ENCODE measurements at places on chromosomes 6 and 20.

GRCh38 chr20:34510575-34510974 is 5.6 kb upstream of the DYNLRB1 start:
- no peak for DNase-seq

DNA sequence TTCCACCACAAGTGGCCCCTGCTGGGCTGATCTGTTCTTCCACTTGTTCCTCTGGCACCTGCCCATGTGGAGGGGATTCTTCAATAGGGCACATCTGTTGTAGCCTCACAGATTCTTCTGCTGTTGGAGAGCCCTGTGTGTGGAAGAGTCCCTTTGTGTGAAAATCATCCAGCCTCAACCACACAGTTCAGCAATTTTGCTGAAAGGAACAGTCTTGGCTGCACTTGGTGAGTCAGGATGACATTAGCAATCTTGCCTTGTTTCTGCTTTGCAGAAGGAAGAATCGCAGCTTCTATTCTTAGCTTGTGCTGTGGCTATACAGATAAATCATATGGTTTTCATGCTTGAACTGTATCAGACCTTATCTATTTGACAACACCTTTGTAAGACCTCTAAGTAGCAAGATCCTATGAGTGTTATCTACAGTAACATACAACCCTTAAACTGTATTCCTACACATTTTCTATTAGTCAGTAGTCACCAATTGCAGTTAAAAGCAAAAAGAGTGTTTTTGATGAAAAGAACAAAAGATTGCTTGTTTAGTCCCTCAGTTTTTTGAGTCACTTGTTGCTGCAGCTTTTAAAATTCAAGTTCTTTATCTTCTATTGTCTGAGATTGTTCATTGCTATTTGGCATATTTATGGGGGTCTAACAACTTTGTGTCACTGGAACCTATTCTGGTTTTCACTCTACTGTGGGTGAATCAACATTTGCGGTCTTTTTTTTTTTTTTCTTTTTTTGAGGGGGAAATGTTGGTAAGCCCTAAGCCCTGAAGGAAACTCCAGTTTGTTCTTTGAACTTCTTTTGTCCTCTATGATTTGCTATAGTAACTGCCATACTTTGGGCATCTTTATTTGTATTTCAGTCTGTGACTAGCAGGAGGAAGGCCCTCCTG is 231.6 kb downstream of the TFAP2B start:
- no peak for DNase-seq

DNA sequence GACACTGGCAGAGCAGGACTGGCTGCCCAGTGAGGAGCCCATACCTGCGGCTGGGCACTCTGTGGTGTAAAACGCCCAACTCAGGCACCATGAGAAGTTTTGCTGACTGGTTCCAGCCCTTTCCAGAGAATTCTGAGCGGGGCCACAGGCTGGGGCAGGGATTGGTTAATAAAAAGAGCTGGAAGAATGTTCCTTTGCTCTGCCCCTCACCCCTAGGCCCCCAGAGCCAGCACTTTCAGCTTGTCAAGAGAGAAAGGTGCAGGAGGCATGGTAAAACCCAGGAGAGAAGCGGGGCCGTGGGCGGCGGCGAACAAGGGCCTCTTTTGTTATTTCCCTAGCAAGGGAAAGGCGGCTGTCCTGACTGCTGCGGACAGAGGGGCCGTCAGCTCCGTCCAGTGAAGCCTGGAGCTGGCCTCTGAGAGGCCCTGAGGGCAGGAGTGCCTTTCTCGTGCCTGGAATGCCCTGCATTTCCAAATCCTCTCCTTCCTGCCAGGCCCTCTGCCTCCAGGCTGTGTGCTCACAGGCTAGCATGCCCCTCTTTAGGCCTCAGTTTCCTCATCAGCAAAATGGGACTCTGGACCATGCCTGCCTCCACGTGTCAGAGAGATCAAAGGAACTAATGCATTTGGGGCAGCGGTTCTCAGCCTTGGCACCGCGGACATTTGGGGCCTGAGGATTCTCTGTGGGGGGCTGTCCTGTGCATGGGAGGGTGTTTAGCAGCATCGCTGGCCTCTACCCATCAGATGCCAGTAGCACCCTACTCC is 12.9 kb downstream of the SLC13A3 start:
- no peak for DNase-seq

DNA sequence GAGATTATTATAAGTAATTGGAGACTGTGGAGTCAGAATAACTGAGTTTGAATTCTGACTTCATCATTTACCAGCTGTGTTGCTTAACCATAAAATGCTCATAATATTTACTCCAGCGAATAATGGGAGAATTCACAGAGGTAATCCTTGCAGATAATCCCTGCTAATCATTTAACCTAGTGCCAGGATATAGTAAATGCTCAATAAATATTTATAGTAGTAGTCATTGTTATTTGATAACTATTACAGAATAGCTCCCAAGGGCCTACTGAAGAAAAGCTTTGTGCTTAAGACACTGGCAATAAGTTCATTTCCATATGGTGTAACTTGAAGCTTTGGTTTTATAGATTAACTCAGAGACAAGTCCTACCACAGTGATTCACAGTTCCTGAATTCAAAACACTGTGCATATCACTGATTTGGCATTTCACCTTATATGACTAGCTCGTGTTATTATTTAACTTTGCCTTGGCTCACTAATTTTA is 208.8 kb upstream of the PLCB4 start:
- DNase-seq: no peak

- DNase-seq: no peak
Observed at GRCh38 chr20:6178537-6178936, 55.7 kb upstream of the FERMT1 start.

DNA sequence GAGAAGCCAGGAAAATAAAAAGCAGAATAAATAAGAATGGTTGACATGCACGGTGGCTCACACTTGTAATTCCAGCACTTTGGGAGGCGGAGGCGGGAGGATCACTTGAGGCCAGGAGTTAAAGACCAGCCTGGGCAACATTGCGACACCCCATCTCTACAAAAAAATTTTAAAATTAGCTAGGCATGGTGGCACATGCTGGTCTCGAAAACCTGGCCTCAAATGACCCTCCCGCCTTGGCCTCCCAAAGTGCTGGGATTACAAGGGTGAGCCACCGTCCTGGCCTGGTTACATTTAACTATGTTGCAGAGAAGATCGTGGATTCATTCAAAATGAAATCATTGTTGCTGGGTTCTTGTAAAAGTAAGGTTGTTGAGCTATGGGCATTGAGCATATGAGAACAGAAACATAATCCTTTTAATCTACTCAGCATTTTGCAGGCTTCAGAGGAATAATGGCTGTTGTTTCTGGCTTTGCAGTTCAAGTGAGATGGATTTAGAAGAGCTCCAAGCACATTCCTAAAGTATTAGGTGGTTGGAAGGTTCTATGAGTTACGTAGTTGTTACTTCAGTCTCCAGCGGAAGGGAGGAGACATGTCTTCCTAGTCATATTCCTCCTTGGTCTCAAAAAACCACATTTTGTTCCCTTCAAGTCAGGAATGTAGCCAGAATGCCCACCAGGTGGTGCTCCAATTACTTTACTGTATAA is 45.6 kb upstream of the RAB23 start:
- peak; percentile 12 for DNase-seq

- no peak for DNase-seq
Observed at GRCh38 chr20:57675773-57676172, 34.0 kb downstream of the PMEPA1 start.

- no peak for DNase-seq
Observed at GRCh38 chr20:58051367-58051766, 177.1 kb downstream of the ANKRD60 start.

- DNase-seq: no peak
Observed at GRCh38 chr20:3059489-3059888, 11.9 kb upstream of the OXT start.

DNA sequence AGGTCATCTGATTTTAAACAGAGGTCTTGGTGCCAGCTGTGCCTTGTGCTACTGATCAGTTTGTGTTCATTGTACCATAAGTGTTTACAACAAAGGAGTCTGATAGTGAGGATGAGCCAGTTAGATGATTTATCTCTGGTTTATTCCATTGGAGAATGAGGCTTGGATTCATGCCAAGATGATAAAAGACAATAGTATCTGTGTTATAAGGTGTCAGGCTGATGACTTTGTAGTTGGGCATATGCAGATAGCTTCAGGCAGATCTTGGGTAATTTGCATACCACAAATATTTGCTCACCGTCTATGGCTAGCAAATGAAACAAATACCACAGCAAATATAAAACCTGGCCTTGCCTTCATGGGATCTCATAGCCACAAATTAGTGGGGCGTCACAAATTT is 43.3 kb upstream of the PHACTR2 start:
- no peak for DNase-seq

DNA sequence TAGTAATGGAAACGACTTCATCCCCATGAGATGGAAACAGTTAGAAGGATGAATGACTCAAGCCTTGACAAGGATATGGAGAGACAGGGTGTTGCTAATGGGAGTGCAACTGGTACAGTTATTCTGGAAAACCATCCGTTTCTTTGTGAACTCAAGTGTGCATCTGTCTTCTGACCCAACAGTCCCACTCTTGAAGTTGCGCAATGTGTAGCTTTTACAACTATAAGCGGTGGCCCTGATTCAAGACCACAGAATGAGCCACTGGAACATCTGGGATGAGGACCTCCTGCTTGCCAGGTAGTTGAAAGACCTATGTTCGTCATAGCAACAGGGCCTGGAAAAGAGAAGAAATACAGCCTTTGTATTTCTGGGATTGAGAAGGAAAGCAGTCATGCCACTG is 115.8 kb upstream of the GMDS start:
- no peak for DNase-seq

DNA sequence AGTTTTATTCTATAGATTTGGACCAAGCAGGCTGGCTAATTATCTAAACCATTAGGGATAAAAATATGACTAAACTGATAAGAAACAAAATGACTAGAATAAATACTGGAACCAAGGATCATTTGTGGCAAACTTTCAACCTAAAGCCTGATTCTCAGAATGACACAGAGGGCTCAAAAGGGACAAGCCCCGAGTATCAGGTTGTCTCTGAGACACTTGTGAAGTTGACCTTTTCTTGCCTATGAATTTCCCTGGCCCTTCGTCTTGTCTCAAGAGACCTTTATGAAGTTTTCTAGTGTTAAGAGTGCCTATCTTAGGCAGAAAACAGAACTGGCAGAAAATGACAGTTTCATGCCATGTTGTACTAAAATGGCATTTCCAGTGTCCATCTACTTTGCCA is 68.3 kb downstream of the IMPG1 start:
- no peak for DNase-seq

GRCh38 chr6:85706272-85706671 is 63.6 kb upstream of the SYNCRIP start:
- DNase-seq: no peak

GRCh38 chr20:58659841-58660240 is 8.8 kb downstream of the STX16 start:
- DNase-seq: no peak

Data from KG1 (cell line).